ENCODE measurements at places on chromosomes 16 and 17.

- DNase-seq: peak; percentile 46
Observed at GRCh38 chr16:21226749-21227148, 6.8 kb upstream of the ANKS4B start.

- DNase-seq: peak; percentile 45
Observed at GRCh38 chr17:7250695-7251627, 573 bp downstream of the CTDNEP1 start.

DNA sequence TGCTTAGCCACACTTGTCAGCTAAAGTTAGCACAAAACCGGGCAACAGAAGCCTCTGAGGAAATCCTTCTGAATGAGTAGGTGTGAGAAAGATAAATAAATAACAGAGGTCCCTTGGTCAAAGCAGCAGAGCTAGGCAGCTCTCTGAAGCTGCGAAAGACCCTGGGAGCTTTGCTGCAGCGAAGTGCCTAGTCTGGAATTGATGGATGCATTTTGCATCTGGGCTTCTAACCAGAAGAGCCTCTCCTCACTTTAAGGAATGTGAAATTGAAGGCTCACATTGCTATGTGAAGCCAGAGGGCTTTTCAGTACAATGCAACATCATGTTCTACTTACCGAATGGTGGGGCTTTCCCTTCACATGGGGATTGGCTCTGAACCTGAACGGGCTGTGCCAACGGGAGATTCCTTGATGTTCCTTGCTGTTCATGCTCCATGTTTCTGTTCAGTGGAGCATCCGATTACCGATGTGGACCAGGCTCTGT, 274.6 kb downstream of the HS3ST3B1 start:
- DNase-seq: peak; percentile 56

DNA sequence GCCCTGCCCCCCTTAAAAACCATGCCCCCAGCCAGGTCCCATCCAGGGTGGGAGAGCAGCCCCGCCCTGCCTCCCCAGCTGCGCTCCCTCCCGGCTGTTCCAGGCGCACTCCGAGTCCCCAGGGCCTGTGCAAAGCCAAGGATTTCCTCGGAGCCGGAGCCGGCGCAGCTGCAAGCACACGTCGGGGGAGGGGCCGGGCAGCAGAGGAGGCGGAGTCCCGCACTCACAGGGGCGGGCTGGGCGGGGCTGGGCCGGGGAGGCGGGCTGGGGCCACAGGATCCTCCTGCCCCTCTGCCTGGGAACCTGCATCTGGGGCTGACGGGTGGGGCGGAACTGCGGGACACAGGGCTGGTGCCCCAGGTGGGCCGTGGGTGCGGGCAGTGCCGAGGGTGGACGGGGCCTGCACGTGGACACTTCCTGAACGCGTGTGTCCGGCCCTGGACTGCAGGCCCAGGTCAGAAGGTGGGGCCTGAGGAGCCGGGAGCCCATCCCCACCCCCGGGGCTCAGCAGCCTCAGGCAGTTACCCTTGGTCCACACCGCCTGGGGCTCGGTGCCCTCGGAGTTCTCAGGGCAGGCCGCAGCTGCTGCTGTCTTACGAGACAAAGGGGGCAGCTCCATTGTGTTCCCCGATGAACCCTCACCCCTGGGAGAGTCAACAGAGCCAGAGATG, 24.0 kb upstream of the SSTR5 start:
- peak; percentile 97 for DNase-seq

- no peak for DNase-seq
Observed at GRCh38 chr17:66371561-66371960, 69.1 kb downstream of the PRKCA start.

DNA sequence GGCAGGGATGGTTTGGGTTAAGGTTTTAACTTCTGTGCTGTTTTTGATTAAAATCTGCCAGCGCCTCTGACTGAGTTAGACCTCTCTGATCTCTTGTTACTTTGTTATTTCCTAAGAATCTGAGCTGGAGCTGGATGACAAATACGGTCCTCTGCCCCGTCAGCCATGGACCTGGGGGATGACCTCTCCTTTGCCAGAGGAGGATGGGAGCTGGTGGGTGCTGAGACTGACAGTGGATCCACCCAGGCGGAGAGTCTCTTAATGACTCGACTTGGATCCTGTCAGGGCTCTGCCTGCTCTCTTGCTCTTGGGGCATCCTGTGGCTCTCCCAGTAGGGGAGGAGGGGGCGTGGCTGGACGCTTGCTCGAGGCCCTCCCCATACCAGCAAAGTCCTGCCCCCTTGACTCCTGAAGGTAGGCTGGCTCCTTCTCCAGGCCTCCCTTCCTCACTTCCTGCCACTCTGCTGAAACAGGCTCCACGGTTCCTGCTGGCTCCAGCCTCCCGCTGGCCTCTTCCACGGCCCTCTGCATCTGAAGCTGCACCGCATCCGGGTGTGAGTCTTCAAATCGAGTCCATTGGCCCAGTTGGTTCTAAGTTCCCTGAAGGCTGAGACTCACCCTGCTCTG, 24.8 kb upstream of the MAP3K14 start:
- DNase-seq: peak; percentile 26

- no peak for DNase-seq
Observed at GRCh38 chr16:88810166-88810911, 1.4 kb downstream of the APRT start.

GRCh38 chr16:86862595-86863280, 284.4 kb downstream of the FOXL1 start:
- DNase-seq: peak; percentile 90

DNA sequence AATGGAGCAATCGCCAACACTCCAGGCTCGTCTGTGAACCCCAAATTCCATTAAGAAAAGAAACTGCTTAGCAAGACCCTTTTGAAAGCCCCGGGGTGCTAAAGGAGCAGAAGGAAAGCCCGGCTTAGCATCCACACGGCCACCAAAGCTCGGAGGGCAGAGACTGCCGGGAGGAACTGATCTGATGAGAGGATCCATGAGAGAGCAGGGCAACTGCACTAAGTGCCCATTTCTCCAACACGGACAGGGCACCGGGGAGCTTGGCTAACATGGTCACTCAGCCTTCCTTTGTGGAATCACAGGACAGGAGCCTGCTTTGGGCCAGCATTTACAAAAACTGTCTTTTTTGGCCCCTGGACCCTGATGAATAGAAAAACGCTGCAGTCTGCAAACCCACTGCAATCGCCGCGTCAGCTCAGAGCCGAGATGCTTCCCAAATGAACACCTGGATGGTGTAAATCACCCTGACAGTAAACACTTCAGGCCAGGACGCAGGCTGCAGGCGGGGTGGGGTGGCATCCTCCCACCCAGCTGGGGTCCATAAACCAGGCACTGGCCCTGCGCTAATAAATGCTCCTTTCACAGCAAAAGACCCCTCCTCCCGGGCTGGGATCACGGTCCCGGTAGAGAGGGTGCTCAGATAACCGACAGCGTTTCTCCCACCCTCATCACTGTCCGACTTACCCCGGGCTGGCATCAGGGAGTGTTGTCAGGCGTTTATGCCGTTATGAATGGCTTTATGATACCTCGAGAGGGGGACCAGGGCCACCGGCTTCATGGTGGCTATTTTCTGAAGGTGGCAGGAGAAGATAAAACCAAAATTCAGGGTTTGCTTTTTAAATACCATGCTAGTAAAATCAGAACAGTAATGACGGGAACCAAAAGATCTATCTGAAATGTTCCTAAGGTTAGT, 299.5 kb downstream of the IRF8 start:
- DNase-seq: no peak

DNA sequence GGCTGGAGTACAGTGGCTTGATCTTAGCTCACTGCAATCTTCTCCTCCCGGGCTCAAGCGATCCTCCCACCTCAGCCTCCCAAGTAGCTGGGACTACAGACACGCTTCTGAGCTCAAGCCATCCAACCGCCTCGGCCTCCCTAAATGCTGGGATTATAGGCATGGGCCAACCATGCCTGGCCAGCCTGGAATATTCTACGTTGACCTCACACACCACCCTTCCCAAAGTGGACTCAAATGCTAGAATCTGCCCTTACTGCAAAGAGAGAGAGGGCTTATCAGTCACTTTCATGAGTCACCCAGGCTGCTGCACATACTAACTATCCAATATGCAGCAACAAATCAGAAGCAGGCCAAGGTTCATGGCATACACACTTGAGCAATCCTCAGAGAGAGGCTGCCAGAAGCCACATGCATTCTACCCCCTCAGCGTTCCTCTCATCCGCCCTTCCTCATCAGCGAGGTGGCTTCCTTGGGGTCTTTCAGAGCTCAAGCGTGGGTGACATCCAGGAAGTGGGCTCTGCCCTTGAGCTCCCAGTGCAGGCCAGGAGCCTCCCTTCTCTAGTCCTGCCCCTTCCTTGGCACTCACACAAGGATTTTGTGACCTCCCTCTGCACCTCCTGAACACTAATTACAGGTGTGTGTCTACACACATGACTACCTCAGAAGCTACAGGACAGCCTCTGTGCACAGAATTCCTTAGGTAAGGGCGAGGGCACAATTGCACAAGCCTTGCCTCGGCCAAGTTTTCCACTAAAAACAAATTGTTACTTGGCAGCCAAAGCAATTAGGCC, 24.8 kb upstream of the SIAH1 start:
- DNase-seq: no peak

GRCh38 chr17:79664930-79665737, 54.3 kb upstream of the RBFOX3 start:
- DNase-seq: peak; percentile 91

GRCh38 chr17:63740464-63741142, 996 bp downstream of the STRADA start:
- no peak for DNase-seq

GRCh38 chr16:17984810-17985209, 351.7 kb downstream of the NPIPA8 start:
- DNase-seq: no peak

DNA sequence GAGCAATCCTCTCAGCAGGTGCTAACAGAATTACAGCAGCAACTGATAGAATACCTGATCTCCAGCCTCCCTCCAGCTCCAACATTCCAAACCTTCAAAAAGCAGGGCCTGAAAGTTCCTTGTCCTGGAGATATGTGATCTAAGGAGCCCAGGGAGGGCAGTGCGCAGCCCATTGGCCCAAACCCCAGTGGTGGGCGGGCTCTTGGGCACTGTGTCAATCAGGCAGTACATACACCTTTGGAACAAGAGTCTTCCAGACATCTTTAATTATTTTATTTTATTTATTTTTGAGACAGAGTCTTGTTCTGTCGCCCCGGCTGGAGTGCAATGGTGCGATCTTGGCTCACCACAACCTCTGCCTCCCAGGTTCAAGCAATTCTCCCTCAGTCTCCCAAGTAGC, 24.2 kb downstream of the SLC12A3 start:
- DNase-seq: no peak

DNA sequence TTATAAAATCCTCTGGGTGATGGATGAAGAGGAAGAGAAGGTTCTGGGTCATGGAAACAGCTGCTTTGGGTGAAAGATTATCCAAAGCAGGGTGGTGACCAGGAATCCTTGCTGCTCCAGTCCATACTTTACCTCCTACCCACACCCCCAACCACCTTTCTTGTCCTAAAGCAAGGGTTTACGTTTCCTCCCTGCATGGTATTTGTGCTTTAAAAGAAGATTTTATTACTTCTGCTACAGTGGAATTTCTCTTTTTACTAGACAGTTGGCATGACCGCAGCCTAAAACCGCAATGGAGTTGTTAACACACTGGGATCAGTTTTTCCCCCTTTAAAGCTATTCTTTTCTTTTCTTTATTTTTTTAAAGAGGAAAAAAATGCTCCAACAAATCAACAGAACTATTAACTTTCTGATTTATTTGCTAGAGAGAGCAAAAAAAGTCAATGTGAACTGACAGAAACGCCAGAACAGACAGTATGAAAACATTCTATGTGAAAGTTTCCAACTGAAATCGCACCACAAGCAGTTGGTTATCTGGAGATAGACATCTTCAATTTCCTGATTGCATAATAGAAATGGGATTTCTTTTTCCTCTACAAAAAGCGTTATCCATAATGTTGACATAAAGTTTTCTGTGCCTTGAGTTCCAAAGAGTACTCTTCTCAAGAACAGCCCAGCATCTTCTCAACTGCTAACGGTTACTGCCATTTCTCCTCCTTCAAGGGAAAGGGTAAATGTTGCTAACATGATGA, 236.0 kb downstream of the IRX3 start:
- DNase-seq: no peak

DNA sequence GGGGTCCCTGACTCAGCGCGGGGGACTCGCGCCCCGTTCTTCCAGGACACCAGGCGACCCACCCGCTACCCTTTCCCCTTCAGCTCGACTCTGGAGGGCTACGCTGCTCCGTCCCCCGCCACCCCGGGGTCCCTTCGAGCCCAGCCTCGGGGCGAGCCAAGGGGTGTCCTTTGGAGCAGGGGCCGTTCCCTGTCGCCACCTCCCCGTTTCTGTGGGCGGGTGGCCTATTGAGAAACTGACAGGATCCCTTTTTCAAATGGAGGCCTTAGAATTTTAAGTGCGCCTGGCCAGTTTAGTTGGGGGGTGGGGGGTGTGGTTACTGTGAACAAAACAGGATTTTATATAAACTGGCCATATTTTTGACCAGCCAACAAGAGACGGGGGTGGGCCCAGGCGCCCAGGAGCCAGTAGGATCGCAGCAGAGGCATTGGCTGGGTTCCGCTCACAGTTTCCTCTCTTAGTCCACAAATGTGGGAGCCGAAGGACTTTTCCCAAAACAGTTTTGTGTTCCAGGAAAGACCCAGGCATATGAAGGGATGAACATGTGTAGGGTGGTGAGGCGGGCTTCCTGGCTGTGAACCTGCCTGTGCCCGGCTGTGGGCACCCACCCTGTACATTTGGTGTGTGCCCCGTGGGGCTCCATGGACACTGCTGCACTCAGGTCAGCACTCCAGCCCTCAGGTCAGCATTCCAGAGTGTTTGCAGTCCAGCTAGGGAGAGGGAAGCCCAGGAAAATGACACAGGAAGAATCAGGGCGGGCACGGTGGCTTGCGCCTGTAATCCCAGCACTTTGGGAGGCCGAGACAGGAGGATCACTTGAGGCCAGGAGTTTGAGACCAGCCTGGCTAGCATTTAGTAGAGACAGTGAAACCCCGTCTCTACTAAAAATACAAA, 722 bp upstream of the TIMP2 start:
- DNase-seq: peak; percentile 90

DNA sequence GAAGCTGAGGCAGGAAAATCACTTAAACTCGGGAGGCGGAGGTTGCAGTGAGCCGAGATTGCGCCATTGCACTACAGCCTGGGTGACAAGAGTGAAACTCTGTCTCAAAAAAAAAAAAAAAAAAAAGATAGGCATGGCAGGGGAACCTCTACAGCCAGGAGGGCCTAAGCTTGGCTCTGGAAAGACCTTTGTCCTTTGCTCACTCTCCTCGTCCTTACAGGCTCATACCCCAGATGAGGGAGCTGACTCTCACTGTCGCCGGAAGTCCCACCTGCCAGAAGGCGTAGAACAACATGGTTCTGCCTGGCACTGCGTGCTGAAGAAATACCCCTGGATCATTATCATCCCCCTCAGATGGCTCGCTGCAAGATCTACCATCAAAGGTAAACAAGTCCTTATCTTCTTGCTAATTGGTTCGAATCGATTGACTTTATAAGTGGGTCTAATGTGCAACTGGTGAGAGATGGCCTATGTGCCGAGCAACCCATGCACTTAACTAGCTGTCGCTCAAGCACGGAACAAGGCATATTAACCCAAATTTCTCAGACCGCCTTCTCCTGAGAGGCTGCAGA, 29.7 kb downstream of the RTN4RL1 start:
- DNase-seq: no peak

- DNase-seq: peak; percentile 46
Observed at GRCh38 chr17:69448431-69449102, 34.1 kb downstream of the MAP2K6 start.

GRCh38 chr17:1574697-1575471, 12.3 kb upstream of the PITPNA start:
- DNase-seq: no peak

- no peak for DNase-seq
Observed at GRCh38 chr17:51676691-51677487, 416.5 kb downstream of the UTP18 start.

GRCh38 chr16:69451166-69451565, 26.7 kb downstream of the CYB5B start:
- DNase-seq: no peak
